ENCODE measurements at places on chromosomes 11 and 22. TPM values are rescaled to one million over a fixed set of nuclear protein-coding genes. Genes with fewer than 3 reads are reported as not detected.

The MRPL16 gene
- polyA plus RNA-seq, result 59.9 TPM

The EI24 gene
- 117 TPM for polyA plus RNA-seq

The MS4A6A gene
- 21.1 TPM for polyA plus RNA-seq

The NCAPD3 gene
- 35.9 TPM for polyA plus RNA-seq

The MFRP gene
- polyA plus RNA-seq, result not detected

The CHRM1 gene
- polyA plus RNA-seq, result not detected

GRCh38 chr22:49735411-49735900 lies 92.2 kb downstream of the BRD1 start:
- peak; percentile 48 for DNase-seq

DNA sequence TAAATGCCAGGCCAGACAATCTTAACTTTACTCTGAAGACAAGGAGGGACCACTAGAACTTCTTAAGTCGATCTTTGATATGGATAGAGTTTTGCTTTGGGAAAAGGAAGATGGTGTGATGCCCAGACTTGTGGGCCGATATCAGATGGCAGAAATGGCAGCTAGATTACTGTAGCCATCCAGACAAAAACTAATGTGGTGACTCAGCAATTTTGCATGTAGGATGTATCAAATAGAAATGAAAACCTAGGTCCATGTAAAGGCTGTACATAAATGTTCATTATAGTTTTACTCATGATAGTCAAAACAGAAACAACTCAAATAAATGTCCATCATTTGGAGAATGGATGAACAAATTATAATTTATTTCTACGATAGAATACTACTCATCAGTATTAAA lies 121.5 kb downstream of the APIP start:
- DNase-seq, result no peak

- DNase-seq, result no peak
These were observed 724.3 kb downstream of the TBC1D22A start for GRCh38 chr22:47486569-47487312.

DNA sequence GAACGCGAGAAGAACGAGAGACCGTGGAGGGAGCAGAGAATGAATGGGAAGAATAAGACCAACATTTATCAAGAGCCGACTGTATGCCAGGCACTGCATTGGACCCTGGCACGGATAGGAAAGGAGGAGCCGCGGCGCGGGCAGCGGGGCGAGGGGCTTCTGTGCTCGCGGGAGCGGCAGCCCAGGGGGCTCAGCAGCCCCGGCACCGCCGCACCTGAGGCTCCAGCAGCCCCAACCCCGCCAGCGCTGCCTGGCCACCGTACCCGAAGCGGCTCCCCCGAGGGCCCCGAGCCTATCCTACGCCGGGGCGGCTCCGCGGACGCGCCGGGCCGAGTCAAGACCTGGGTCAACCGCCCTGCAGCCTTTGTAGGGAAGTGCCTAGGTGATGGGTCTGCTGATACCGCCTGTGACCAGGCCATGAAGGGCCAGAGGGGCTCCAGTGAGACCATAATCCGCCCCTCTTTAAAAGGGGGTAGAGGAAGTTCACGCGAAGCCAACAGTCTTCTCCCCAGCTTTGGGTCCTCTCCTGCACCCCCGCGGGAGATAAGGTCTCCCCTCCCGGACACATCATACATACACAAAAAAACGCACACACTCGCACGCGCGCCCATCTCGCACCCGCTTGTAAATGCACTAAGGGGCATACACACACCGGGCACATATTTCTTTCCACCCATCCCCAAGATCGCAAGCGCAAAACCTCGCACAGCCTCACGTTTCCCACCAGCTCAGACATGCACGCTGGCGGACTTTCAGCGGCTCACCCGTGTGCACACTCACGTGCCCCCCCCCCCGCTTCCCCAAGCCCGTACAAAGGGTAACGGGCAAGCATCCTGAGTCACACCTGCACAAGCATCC lies 935 bp upstream of the RTN4RL2 start:
- DNase-seq, result no peak

DNA sequence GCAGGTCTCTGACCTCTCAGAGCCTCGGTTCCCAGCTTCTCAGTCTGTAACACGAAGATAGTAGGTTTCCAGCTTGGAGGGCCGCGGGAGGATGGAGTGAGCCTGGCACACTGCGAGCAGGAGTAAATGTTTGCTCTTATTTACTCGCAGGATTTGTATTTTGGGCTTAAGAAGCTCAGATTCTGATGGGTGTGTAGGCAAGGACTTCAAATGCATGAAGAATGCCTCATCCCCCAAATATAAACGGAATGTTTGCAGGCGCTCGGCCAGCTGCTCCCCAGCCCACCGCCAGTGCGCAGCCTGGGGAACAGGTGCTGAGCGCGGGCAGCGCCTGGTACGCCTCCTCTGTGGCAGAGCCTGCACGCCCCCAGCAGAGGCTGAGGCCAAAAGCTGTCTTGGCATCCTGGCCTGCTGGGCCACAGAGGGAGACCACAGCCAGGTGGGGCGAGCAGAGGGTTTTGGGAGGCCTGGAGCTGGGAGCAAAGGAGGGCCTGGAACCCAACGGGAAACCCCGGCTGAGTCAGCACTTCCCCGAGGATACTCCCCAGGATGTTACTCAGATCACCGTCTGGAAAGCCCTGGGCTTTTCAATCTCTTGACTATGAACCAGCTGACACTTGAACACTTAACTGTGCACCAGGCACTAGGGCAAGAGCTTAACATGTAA lies 9.4 kb downstream of the EHD1 start:
- no peak for DNase-seq

DNA sequence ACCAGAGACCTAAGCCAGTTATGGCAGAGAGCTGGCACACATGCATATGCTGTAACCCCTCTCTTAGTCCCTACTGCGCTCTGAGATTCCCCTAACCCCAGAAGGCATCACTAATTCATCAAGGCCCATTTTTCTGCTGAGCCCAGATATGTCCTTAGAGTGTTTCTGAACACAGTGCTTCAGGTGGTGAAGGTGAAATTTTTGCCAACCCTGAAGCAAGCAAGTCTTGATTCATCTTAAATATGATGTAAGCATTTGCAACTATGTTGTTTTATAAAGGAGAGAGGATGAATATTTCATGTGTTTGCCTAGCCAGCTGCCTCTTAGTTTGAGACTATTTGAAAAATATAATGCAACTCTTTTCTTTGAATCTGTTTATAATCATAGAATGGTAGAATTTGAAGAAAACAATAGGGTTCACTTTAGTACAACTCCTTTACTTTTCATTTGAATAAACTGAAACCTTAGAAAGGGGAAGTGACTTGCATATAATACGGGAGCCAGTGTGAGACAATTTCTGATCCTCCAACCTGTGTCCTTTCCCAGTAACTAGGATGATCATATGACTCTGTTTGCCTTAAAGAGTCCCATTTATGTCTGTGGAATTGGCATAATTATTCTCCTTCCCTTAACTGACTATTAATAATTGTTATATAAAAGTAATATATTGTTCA lies 194.3 kb upstream of the MTNR1B start:
- no peak for DNase-seq

- no peak for DNase-seq
These were observed 45.4 kb upstream of the MYOD1 start for GRCh38 chr11:17673951-17674350.

DNA sequence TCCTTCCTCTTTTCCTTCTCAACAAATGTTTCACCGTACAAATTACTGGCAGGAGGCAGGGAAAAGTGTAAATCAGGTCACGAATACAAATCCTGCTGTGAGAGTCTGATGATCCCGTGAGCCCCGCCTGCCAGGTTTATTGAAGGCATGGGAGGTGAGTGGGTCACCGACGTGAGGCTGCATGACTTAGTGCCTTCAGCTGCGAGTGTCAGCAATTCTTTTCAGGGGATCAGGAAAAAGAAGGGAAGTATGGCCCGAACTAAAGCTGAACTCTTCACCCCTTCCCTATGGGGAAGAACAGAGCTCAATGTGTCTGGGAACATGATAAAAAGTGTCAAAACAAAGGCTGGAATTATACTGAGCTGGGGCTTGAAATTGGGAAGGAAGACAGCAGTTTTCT lies 166.2 kb downstream of the OPCML start:
- DNase-seq, result no peak

DNA sequence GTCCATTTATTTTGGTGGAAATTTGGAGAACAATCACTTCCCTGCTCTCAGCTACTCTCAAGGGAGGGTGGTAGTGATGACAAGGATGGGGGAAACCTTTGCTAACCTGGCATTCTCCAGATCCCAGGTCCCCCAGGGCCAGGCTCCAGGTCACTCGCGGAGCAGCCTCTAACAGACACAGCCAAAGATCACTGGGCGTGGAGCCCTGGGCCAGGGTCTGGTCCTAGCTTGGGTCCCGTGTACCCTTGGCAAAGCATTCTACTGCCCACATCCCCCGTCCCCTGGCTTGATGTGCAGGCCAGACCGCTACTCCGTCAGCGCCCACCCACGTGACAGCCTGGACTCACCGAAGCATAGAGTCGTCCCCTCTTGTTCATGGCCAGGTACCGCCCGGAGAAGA lies 3.2 kb downstream of the FGF3 start:
- no peak for DNase-seq

DNA sequence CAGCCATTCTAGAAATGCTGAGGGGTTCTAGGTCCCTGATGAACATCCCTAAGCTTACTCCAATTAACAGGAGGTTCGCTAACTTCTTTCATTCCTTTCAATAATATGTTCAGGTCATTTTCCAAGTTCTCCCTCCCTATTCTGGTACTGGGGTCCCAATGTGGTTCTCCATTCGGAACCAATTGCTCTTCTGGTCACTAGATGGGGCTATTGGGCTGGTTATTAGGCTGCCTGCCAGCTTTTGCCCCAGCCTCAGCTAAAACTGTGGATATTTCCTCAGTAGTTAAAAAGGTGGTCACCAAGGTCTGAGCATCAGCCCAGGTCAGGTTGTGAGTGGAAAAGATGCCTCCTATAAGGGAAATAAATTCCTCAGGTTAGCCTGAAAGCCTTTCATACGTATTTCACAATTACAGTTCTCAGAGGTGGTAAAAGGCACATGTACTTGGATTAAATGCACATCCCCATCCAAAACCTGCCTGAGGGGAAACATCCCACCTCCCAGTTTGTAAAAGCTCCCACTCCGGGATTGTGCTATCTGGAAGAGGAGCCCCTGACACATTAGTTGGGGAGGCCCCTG lies 161.1 kb upstream of the CCDC179 start:
- DNase-seq, result peak; percentile 13

Data from renal cortex interstitium (tissue), 15 donors.